ENCODE measurements at places on chromosomes 3 and 15. TPM values are rescaled to one million over a fixed set of nuclear protein-coding genes. Genes with fewer than 3 reads are reported as not detected.

DNA sequence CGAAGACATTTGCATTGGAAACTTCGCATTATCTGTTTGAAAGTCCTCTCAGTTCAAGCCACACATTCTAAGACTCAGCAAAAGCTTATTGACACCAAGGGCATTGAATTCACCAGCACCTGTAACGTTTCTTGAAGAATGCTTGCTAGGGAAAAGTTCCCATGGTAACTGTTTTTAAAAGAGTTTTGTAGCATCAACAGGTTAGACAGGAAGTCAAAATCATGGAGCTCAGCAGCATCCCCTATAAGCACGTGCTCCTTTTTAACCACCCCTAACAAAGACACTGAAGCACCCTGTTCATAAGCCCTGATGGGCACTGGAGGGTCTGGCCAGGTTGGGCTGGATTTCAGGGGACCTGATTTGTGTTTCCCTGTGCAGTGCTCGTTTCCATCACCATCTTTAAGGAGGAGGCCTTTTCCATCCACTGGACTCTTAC lies 229.7 kb upstream of the BHLHE40 start:
- no peak for DNase-seq

- DNase-seq: no peak
Observed at GRCh38 chr3:159196359-159196758, 394.5 kb downstream of the MFSD1 start.

Gene PLA2G4E
- total RNA-seq: not detected

Gene CFAP91
- total RNA-seq: 0.14 TPM

Gene GOLGA6D
- not detected for total RNA-seq

Gene FAN1
- 15.3 TPM for total RNA-seq
